ENCODE measurements at places on chromosomes 5 and 9.

DNA sequence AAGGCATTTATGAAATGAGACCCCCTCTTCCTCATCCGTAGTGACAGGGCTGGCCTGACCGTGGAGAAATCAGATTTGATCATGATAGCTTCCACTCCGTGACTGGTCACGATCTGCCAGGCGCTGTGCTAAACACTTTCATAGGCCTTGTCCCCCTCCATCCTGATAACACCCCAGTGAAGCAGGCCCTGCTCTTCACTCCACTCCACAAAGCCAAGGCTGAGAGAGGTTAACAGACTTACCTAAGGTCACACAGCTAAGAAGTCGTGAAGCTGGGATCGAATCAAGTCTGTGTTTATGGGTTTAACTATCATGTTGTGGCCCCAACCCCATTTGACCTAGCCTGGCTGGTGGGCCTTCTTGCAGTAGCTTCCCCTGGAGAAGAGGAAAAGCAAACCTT is 53.3 kb upstream of the IL17B start:
- no peak for DNase-seq

GRCh38 chr5:90802474-90803317 is 244.1 kb downstream of the ADGRV1 start:
- peak; percentile 38 for DNase-seq

DNA sequence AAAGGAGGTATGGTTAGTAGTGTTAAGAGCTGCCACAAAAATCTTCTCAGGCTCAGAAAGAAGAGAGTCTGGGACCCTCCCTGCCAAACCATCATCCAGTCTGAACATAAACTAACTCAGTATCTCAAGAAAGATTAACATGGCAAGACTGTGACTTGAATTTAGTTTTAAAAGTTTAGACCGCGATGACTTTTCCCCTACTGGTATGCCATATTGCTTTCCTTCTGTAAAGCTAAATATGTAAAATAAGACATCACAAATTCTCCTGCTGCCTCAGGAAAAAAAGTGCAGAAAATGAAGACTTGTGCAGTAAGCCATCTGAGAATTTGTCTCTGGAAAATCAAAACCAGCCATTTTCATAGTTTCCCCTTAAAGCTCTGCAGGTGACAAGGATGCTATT is 85.2 kb upstream of the STARD4 start:
- DNase-seq: no peak

GRCh38 chr5:168153263-168153875 is 138.1 kb upstream of the WWC1 start:
- no peak for DNase-seq

- DNase-seq: no peak
Observed at GRCh38 chr5:81878333-81878732, 93.5 kb upstream of the ATG10 start.

GRCh38 chr5:148998174-148998797 is 64.6 kb downstream of the SH3TC2 start:
- no peak for DNase-seq

GRCh38 chr9:98884849-98885248 is 58.9 kb upstream of the COL15A1 start:
- no peak for DNase-seq

Data from COLO829 (cell line).